Smooth muscle cell of the coronary artery (primary cell): ENCODE measurements at places on chromosomes 11 and 22. TPM values are rescaled to one million over a fixed set of nuclear protein-coding genes. Genes with fewer than 3 reads are reported as not detected.

CHCHD10 gene
- 3.4 and 6.5 TPM in 2 replicates for total RNA-seq

JAML gene
- total RNA-seq, result not detected in 2 replicates

AKIP1 gene
- total RNA-seq, result 29.8 and 41.2 TPM in 2 replicates

ART1 gene
- total RNA-seq, result not detected in 2 replicates

PDE3B gene
- total RNA-seq, result 0.23 and 0.35 TPM in 2 replicates

APOBEC3G gene
- 8.6 and 9.1 TPM in 2 replicates for total RNA-seq

DRD4 gene
- total RNA-seq, result not detected in 2 replicates
